Kidney glomerular epithelial cell (primary cell): ENCODE measurements at places on chromosomes 13 and 19.

GRCh38 chr19:42254850-42255765 lies at the start of gene ERF:
Gene ERF (minus strand): TSS chr19:42255128. CDS start chr19:42254999, 129 bp downstream.
- DNase-seq, result peak; percentile 73

GRCh38 chr19:58575183-58576041 lies 2.3 kb upstream of the MZF1 start:
- DNase-seq, result no peak

- DNase-seq, result no peak
Measured at GRCh38 chr19:17109962-17110598, 34.5 kb downstream of the MYO9B start.

- DNase-seq, result no peak
Measured at GRCh38 chr13:41509971-41510370, 52.6 kb downstream of the RGCC start.

GRCh38 chr13:99977912-99978798 lies 3.4 kb upstream of the ZIC2 start:
- DNase-seq, result no peak

- no peak for DNase-seq
Measured at GRCh38 chr13:112905619-112905989, 63.4 kb upstream of the MCF2L start.

DNA sequence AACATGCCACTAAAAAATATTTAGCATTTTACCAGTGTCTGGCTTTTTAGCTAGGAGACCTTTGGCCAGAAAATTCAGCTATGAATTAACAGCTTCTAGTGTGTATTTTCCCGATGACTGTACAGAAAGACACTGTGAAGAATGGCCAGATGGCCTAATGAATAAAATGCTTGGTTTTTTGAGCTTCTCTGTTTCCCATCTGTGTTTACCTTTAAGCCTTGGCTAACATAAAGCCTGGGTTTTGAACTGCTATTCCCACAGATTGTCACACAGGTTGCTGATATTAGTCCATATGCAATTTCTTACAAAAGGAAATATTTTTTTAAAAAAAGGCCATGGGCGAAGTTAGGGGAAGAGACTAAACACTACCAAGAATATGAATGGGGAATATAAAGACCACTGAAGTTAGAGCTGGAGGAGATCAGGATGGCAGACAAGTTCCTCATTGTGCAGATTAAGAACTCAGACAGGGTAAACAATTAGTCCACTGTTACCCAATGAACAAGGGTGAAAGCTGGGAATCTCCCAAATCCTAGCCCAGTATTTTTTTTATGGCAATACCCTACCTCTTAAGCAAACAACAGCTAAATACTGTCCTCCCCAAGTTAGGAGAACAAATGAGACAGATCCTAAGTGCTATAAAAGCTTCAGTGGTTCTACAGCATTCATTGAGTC lies 95.1 kb downstream of the DCT start:
- no peak for DNase-seq

DNA sequence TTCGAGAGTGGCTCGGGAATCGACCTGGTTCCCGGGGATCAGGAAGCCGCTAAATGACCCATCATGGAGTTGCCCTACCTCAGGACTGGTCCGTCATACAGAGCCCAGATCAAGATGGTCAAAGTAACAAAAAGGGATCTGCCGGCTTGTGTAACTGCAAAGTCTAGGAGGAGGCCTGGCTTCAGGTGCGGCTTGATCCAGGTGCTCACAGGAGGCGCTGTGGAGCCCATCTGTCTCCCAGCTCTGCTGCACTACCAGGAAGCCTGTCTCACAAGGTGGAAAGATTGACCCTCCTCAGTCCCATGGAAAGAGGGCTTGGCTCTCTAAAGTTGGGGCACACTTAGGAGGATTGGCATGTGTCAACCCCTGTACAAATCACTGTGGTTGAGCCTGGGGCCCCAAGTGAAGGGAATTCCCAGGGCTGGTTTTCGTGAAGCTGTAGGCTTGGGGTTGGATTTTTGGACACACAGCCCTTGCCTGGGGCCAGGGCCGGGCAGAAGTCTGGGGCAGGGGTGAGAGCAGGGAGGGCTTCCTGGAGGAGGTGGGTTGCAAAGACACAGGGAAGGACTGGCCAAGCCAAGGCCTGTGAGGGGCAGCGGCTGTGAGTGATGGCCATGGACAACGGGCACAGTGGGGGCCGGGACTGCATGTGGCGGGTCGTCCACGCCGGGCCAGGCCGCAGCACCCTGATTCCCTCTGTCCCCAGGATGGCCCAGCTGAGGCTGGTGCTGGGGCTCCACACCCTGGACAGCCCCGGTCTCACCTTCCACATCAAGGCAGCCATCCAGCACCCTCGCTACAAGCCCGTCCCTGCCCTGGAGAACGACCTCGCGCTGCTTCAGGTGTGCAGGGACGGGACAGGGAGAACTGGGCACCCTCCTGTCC lies 4.2 kb downstream of the GZMM start:
- DNase-seq, result no peak

DNA sequence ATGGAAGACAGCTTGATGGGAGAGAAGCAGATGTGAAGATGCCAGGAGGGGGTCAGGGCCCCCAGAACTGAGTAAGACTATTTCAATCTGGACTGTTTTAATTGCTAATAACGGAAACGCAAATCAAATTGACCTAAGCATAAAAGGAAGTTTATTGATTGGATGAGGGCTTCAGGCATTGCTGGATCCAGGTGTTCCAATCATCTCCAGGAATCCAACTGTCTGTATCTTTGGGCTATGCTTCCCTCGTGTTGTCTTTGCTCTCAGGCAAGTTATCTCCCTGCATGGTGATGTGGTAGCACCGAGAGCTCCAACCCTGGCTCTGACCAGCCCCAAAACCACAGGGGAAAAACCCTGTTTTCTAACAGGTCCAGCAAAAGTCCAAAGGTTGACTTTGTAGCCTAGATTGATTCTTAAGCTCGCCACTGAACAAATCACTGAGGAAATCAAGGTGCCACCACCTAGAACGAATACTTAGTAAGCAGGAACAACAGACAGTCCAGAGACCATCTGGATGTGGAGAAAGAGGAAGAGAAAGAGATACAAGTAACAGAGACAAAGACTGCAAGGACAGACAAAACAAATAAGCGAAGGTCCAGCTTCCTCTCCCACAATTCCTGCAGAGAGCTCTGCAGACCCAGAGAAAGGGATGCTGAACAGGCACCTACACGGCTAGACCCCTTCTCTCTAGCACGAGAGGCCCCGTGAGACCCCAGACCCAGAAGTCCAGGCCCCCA lies 1.2 kb upstream of the C19orf81 start:
- no peak for DNase-seq

DNA sequence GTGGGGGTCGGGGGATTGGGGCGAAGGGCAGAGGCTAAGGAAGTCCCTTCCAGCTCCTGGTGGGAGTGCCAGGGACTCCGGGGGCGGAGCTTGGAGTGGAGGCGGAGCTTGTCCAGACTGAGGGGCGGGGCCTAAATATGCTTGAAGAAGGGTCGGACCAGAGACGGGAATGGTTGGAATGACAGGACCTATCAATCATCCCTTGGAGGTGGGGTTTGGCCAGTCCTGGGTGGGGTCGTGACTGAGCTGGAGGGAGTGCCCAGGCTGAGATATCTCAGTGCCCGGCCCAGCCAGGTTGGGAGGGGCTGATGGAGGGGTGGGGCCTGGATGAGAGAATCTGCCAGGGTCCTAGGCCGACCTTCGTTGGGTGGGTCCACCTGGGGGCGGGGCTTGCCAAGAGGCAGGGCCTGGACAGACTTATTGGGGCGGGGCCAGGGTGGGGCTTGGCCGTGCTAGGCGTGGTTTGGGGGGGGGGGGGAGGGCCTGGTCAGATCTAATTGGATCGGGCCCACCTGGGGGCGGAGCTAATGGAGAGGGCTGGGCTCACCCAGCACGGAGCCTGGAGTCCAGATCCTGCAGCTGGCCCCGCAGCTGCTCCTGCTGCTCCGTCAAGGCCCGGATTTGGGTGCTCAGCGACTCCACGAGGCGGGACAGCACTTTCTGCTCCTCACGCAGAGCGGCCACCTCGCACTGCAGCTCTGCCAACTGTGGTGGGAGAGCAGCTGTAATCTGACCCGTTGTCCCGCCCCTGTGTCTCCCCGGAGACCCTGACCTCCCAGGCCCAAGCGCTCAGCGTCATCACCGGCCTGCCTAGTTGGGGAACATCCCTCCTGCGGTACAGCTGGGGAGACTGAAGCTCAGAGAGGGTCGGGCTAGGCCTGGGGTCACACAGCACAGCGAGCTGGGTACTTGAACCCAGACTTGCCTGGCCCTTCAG lies 2.6 kb upstream of the WIZ start:
- no peak for DNase-seq

- peak; percentile 49 for DNase-seq
Measured at GRCh38 chr19:56595548-56595899, 422 bp downstream of the ZNF71 start.

DNA sequence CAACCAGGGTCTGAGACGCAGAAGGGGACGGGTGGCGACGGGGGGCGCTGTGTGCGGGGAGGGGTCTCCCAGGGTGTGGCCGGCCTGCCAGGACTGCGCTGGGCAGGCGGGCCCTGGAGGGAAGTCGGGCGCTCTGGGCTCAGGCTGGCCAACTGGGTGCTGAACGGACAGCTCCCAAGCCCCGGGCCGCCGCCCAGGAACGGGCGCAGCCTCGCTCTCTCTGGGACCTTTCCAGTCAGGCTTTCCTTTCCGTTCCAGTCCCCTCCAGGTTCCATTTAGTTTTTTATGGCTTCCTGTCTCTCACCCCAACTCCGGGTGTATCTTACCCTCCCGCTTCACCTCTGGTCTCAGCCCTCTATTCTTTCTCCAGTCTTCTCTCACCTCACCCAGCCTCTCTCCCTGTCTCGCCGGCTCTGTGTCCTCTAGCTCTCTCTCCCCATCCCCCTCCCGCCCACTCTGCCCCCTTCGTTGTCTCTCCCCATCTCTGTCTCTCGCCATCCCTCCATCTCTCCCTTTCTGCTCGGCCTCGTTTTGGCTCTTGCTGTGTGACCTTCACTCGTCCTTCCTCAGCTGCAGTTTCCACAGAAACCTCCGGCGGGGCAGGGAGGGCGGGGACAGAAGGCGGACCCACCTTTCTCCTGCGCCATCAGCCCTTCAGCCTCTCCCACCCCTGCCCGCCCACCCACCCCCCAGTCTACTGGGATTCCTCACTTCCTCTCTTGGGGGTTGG lies 3.3 kb upstream of the ATP1A3 start:
- DNase-seq, result peak; percentile 6

- peak; percentile 28 for DNase-seq
Measured at GRCh38 chr19:41321600-41322270, 11.8 kb downstream of the CCDC97 start.

GRCh38 chr19:43773725-43774102 lies 7.1 kb downstream of the KCNN4 start:
- DNase-seq, result no peak

DNA sequence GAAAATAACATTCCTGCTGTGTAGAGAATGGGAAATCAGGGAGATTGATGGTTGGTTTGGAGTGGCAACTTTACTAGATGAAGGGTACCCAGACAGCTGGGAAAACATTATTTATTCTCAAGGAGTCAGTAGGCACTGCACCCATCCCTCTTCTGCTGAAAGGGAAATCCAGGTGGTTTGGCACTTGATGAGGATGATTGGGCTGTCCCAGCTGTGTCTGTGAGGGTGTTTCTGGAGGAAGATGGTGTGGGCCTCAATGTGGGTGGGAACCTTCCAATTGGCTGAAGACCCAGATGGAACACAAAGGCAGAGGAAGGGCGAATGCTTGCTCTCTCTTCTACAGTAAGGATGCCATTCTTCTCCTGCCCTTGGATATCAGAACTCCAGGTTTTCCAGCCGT lies 10.4 kb upstream of the SACS start:
- DNase-seq, result no peak

DNA sequence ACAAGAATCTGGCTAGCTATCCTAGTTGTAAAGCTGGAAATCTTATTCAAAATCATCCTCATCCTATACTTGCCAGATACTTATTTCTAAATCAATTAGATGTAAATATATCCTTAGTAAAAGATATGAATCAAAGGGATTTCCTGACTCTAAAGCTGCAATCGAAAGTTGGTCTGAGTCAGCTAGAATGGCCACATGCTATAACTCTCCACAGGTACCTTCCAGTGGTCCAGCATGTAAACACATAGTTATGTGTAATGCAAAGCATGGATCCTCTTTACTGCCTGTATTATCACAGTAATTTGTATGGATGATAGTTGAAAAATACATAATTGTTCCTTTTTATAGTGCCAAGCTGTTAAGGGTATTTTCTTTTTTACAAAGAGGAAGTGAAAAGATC lies 27.4 kb downstream of the SLITRK6 start:
- DNase-seq, result no peak

DNA sequence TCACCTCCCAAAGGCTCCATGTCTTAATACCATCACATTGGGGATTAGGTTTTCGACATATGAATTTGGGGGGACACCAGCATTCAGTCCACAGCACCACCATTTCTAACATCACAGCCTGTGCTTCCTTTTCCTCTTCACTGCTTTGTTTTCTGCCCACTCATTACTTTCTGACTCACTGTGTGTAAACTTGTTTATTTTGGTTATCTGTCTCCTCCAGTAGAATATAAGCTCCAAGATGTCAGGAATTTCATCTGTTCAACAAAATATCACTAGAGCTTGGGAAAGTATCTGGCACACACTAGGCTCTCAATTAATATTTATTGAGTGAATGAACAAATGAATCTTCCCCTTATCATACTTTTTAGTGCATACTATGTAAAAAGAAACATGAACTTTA lies 152.0 kb downstream of the NUFIP1 start:
- peak; percentile 34 for DNase-seq

- DNase-seq, result peak; percentile 14
Measured at GRCh38 chr19:2488942-2489731, 13.2 kb downstream of the GADD45B start.

DNA sequence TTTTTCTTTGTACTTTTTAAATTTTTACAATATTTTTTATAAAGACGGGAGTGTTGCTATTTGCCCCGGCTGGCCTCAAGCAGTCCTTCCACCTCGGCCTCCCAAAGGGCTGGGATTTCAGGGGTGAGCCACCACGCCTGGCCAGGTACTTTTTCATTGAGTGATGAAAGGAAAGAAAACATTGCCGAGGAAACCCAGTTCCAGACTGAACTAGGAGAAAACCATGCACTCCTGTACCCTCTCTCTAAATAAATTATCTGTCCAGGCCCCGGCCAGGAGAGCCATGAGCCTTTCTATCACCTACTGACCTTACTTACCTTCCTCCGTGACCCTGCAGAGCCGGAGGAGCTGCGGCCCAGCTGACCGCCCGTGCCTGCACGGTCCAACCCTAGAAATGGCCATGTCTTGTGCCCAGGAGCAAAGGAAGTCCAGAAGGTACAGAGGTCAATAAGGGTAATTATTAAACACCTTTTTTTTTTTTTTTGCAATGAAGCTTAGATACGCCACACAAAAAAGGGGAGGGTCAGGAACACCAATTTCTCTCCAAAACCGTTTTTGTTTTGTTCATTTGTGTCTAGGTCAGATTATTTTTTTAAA lies at the start of gene SLC7A9:
SLC7A9 (minus strand) TSS at position 399 of the 597 bp plus-strand sequence. CDS start 1,233 bp downstream, outside the sequence.
- no peak for DNase-seq

- no peak for DNase-seq
Measured at GRCh38 chr19:39928357-39928725, 6.1 kb downstream of the FCGBP start.

- DNase-seq, result no peak
Measured at GRCh38 chr13:22074403-22074802, 403.5 kb downstream of the FGF9 start.
